ENCODE measurements at places on chromosomes 12 and 14. TPM values are rescaled to one million over a fixed set of nuclear protein-coding genes. Genes with fewer than 3 reads are reported as not detected.

PROX2 gene
- 5.1 TPM for total RNA-seq

RNASE3 gene
- total RNA-seq: not detected

KCNC2 gene
- total RNA-seq: not detected

MMP19 gene
- total RNA-seq: not detected

HCAR2 gene
- total RNA-seq: 1.5 TPM

Data from natural killer cell (primary cell).